ENCODE measurements at places on chromosomes 5 and 9. TPM values are rescaled to one million over a fixed set of nuclear protein-coding genes. Genes with fewer than 3 reads are reported as not detected.

The IFNA16 gene
- total RNA-seq, result not detected

The SPOCK1 gene
- 53.3 TPM for total RNA-seq

The RLN1 gene
- total RNA-seq, result 0.21 TPM

The FRMD3 gene
- total RNA-seq, result 0.43 TPM

The GTF3C4 gene
- 15.0 TPM for total RNA-seq

Data from nasal cavity respiratory epithelium epithelial cell of viscerocranial mucosa (primary cell).